ENCODE measurements at places on chromosomes 5 and 9.

DNA sequence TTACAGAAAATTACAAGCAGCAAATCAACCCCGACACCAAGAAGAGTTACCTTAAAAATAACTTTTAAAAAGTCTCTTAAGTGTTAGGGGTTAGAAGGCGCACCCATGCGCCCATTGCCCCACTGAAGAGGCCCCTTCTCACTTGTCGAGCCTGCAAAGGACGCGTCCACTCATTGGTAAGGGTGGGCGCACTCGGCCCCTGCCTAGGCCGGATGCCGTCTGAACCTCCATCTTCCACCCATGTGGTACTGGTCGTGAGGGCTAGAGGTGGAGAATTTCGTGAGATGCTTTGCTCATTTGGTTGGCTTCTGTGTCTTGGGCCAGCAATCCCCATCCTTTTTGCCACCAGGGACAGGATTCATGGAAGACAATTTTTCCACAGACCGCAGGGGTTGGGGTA is 27.5 kb upstream of the LRRC14B start:
- DNase-seq, result no peak

DNA sequence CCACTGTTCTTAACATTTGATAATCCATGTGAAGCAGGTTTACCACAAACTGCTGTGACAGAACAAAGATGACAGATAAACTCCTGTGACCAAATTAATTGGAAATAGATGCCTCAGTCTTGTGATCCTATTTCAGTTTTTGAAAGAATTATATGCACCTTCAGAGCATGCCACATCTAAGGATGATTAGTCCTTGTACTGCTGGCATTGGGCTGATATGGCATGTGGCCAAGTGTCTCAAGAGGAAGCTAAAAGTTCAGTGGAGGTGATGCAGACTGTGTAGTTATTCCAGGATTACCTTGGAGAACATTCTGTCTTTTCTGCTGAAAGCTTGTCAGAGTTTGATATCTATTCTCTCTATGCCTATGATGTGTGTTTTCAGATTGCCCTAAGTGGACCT is 314.4 kb upstream of the EFNA5 start:
- no peak for DNase-seq

DNA sequence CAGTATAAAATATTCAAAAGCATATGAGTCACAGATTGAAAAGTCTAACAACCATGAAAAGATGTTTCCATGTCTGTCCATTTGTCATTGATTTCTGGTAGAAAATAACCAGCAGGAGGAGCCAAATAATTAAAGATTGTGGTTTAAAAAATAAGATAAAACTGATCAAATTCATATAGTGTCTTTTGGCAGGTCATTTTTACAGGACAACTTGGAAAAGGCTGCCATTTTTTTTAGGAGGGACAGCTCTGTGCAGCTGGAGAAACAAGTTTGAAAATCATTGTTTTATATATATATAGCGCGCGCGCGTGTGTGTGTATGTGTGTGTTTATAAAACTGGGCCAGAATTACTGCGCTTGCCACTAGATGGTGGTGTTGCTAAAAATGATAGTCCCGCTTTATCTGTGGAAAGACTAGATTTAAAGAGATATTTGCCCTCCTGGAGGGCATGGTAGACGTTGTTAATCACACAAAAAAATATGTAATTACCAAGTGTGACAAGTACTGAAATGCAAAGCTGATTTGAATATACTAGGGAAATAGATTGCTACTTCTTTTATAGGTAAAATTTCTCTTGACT is 1.3 kb upstream of the TRMO start:
- peak; percentile 93 for DNase-seq

GRCh38 chr5:14171046-14171445 is 27.9 kb downstream of the TRIO start:
- DNase-seq, result no peak

DNA sequence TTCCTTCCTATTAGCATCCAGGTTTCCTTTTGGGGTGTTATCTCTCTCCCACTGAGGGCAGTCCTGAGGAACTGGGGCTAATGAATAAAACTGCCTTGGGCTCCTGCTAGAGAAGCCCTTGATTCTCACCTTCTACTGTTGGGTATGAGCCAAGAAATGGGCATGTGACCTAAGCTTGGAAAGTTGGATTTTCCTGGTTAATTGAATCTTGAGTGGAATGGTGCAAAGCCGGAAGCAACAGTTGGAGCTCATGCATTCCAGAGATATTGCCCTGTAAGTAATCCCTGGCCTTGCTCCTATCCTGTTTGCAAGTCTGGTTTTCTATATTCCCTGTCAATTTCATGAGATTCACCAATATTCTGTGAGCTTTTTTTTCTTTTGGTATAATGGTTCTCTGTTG is 158.5 kb upstream of the ELL2 start:
- DNase-seq, result no peak

DNA sequence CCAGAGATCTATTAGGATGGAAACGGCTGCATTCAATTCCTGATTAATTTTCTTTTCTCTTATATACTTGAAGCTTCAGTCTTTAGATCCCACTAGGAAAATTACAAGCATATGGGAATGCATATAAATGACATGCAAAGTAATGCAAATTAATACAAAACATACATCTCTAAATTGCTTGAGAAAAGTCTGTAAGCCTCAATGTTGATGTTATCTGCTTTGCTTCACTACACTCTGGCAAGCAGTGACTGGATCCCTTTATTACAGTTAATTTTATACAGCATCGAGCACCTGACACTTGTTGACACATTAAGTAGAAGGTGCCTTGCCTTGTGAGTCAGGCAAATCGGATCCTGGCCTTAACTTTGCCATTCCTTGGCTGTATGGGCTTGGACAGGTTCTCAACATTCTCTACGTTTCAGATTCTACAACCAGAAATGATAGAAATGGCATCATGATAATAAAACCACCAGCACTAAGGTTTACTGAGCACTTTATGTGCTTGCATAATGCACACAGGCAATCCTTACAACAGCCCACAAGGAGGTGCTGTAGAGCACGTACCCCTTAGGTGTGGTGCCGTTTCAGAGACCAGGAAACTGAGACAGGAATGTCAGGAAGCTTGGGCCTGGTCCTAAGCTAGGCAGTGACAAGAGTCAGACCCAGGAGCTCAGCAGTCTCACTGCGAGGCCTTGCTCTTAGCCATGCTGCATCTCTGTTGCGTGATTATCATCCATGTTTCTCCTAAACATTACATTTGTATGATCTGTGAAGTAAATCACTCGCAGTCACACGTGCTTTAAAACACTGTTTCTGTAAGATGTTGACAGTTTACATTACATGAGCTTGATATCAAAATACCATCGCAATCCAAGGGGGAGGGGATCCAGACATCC is 2.7 kb downstream of the GCNT4 start:
- no peak for DNase-seq

DNA sequence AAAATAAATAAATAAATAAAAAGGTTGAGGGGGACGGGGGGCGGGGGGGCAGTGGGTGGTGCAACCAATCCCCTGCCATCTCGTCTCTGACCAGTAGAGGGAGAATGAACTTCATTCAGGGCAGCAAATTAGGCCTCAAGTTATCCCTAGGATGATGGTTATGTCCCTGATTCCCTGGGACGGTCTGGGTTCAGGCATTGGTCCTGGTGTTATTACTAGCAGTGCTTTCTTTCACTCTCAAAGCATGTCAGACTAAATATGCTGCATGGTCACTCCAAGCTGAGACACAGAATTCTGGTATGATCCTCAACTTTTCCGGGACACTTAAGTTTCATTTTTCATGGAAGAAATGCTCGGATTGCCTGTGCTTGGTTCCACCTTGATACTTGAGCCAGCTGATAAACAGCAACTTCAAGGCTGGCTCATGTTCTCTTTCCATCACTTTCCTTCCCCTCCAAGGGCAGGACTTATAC is 59.4 kb downstream of the DAP start:
- peak; percentile 43 for DNase-seq

GRCh38 chr9:124793015-124793541 is 16.1 kb downstream of the OLFML2A start:
- DNase-seq, result no peak

- DNase-seq, result no peak
These were observed 50.5 kb downstream of the COMMD10 start for GRCh38 chr5:116135344-116135743.

- DNase-seq, result no peak
These were observed 93.7 kb upstream of the PHYKPL start for GRCh38 chr5:178326374-178326715.

DNA sequence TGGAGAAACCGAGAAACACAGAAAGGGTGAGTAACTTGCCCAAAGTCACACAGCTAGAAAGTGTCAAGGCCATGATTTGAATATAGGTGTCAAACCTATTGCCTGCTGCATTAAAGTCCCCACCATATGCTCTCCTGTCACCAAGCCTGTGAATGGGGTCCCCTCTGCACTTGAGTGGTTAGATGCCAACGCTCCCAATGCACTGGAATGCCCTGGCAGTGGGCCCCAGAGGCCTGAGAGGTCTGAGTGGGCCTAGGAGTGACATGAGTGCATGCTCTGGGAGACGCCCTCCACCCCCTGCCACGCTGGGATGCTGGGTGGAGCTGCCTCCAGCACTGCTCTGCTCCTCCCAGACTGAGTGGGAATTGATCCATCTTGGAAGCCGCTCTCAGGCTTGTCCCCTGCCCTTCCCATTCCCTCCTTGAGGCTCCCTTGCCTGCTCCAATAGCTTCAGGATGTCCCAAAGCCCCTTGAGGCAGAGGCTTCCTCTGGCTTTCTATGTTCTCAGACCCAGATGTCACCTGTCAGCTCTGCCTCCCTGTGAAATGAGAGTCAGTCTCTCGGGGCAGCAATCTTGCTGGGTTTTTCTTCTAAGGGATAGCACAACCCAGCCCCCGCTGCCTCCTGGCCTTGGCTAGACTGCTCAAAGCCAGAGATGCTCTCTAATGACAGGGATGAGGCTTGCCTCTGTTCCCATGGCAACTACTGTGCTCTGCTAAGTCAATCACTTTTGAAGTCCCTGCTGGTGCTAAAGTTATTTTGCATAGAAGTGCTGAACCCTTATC is 6.6 kb upstream of the ARSI start:
- peak; percentile 79 for DNase-seq

DNA sequence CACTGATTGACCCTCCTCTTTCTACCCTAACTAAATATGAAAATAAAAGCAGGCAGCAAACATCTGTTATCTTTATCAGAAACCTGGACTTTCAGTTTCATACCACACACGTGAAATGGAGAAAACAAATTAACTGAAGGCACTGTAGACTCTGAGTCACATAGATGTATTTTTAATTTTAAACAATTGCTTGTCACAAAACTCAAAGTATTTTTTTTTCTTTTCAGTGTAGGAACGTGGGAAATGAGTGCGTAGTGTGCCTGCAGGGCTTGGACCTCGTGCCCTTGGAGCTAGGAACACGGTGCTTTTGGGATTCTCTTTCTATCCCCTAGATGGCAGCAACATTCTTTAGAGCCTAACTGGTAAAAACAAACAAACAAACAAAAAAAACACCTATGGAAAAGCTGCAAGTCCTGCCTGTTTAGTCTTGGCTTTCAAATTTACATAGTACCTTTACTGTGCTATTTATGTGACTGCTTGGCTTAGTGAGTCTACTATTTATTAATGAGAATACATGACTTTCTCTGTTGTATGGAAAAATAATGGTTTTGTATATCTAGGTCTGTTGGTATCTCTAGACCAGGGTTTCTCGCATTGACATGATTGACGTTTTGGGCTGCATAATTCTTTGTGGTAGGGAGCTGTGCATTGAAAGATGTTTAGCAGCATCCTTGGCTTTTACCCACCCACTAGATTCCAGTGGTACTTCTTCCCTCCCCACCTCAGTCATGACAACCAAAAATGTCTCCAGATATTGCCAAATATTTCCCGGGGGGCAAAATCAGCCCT is 16.8 kb upstream of the ACTBL2 start:
- DNase-seq, result peak; percentile 74

DNA sequence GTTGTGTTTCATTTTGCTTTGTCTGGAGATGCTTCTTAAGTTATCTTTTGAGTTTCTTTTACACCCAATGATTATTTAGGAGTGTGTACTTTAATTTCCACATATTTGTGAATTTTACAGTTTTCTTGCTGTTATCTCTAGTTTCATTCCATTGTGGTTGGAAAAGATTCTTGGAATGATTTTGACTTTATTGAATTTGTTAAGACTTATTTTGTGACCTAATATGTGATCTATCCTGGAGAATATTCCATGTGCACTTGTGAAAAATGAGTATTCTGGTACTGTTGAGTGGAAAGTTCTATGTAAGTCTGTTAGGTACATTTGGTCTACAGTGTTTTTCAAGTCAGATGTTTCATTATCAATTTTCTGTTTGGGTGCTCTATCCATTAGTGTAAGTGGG is 24.4 kb upstream of the GRAMD2B start:
- DNase-seq, result no peak

DNA sequence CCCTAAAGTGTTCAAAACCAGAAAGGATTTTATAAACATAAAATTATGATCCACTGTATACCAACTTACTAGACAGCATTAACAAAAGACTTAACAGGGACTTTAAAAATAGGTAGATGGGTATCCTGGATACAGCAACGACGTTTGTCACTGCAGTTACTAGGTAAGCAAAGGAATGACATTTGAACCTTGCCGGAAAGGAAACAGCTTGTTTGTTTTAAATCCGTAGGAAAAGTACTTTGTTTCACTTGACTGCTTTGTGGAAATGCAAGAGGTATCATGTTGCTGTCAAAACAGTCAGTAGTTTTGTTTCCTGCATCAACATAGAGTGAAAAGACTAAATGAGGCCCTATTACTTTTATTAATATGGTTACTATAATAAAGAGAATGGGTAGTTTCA is 122.9 kb downstream of the CDC42SE2 start:
- DNase-seq, result no peak

- DNase-seq, result no peak
These were observed 2.3 kb upstream of the SLC12A2 start for GRCh38 chr5:128081111-128081851.

- no peak for DNase-seq
These were observed 130.5 kb downstream of the SCAMP1 start for GRCh38 chr5:78490709-78491485.

GRCh38 chr9:18274693-18275092 is 199.3 kb upstream of the ADAMTSL1 start:
- DNase-seq, result peak; percentile 47

DNA sequence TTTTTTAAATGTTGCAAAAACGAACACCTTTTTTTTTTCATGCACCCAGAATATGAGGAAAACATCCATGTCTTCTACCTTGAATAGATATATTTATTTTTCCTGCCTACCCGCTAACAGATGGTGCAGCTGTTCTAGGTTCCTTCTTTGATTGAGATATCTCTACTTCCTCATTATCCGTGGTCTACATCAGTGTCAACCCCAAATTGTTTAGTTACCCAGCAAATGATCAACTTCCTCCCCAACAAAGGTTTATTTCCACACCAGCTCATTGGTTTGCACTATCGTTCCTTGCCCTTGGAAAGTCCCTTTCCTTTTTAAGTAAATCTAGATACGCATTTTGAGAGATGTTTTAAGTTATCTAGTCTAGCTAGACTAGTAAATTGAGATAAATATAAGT is 166.4 kb downstream of the PRR16 start:
- DNase-seq, result no peak

DNA sequence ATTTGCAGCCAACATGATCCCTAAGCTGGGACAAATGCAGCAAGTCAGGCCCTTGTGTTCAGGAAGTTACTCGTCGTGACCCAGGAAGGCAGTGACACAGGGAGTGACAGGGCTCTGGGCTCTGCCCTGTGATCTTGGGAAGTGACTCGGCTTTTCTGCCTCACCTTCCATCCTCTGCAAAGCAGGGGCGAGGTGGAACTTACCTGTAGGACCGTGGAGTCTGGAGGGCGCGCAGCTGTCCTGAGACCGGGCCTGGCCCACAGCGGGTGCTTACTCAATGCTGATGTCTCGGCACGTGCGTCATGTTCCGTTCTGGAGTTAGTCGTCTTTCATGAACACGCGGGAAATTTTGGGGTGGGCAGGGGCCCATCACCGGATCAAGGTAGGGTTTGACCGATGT is 22.8 kb upstream of the LPCAT1 start:
- no peak for DNase-seq
